CMK (cell line): ENCODE measurements at places on chromosomes 13 and 19.
A peak's percentile ranks its signal among the peaks of the same experiment; 100 is the strongest.

DNA sequence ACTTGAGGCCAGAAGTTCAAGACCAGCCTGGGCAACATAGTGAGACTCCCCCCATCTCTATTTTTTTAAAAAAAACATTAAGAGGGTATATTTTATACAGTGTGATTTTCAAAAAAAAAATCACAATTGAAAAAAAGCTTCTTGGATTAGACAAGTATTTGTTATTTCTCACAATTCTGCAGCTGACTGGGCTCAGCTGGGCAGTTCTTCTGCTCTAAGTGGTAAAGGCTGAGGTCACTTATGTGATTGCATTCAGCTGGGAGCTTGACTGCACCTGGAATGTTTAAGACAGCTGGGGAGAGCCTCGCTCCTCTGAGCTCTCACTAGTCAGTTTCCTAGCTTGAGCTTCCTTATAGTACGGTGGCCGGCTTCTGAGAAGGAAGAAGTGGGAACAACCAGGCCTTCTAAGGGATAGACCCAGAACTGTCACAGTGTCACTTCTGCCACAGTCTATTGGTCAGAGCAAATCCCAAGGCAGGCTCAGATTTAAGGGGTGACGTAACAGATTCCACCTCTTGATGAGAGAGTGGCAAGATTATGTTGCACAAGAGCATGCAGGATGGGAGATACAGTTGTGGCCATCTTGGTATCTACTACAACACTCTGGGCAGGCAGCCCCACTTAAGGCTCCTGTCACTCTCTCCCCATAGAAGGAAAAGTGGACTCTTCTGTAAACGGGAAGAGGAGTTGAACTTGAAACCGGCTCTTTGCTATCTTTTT, 19.7 kb upstream of the IRGC start:
- no peak for DNase-seq

DNA sequence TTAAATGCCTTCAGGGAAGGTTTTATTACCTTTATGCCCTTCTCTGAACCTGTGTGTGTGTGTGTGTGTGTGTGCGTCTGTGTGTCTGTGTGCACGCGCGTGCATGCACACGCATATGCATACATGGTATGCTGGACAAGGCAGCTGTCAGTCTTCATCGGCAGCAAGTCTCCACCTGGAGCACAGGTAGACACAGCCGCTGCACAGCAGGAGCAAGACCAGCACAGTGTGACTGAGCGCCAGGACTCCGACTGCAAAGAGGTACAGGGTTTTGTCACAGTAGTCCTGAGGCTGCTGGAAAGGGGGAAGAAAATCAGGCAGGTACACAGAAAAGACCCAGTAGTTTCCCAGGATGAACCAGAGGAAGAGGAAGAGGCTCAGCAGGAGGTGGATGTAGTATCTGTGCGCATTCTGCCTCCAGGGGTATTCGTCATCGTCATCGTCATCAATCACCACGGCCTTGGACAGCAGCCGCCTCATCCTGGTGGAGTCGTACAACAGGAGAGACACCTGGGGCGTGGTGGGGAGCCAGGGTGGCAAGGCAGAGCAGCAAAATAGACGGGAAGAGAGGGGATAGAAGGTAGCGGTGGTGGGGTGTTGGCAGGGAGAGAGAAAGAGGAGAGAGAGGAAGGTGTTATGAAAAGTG, 12.8 kb upstream of the DHRS12 start:
- DNase-seq = no peak

DNA sequence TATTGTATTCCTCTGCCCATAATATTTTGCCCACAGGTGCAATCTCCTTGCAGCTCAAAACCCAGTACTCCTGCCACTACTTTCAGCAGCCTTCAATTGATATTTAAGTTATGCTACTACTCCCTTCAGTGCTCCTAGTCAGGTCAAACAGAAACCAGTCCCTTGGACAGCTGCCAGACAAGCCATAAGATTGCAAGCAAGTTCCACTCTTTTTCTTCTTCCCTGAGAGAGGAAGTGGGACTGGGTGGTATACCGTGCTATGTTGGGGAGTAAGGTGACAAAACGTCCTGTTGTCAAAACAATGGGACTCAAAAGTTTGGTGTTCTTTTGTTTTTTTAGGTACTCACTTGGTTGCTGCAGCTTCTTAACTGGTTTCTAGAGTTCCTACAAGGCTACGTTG, 63.1 kb upstream of the FRY start:
- no peak for DNase-seq

DNA sequence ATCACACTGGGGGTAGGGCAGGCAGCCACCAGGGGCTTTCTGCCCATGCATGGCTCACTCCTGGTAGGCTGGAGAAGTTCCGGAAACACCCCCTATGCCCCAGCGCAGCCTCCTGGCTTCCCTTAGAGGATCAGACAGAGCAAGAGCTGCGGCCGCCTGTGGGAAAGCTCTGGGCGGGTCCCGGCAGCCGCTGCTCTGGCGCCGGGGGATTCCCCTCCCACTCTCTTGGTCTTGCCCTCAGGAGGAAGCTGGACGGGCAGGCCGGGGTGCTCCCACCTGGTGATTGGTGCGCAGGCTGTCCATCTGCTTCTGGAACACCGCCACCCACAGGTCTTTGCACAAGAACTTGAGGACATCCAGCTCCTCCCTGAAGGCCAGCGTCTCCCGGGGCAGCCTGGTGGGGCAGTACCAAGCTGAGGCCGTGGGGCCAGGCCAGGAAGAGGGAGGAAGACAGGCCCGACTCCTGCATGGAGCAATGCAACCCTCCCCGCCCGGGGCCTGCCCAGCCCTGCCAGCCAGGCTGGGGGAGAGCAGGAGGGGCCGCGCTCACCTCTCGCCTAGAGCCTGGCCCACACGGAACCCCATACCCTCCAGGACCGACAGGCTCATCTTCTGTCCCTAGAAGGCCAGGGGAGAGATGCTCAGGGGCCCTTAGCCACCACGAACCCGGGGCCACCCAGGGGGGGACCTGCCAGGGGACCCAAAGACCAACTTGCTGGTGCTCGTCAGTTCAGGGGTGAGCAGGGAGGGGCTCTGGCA, 4.0 kb upstream of the NKPD1 start:
- peak; percentile 96 for DNase-seq

GRCh38 chr13:27775943-27776342, 16.3 kb upstream of the GSX1 start:
- no peak for DNase-seq

DNA sequence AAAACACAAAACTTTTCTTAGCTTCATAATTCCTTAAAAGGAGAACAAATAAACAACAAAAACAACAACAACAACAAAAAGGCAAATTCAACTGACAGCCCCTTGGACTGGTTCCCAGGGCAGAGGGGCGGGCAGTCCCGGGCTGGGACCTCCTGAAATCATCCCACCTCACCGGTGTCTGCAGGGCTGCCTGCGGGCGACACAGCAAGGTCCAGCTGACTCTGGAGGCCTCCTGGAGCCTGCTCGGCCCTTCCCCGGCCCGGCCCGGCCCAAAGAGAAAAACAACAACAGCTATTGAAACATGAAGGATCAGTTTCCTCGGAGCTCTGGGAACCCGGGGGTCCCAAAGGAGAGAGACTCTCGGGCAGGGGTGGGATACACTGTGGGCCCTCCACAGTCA, 5.0 kb upstream of the ISYNA1 start:
- no peak for DNase-seq

DNA sequence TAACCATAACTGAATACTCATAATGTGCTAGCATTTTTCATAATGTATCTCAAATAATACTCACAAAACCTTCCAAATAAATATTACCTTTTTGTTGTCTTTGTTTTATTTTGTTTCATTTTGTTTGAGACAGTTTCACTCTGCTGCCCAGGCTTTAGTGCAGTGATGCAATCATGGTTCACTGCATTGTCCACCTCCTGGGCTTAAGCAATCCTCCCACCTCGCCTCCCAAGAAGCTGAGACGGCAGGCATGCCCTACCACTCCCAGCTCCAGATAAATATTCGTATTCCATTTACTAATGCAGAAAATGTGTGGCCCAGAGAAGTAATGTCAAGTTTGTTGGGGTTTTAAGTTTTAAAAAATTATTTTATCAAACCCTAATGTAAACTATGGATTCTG, 739.1 kb downstream of the GPC5 start:
- DNase-seq = no peak

- no peak for DNase-seq
These were observed 286.6 kb downstream of the COG6 start for GRCh38 chr13:39941911-39942551.

DNA sequence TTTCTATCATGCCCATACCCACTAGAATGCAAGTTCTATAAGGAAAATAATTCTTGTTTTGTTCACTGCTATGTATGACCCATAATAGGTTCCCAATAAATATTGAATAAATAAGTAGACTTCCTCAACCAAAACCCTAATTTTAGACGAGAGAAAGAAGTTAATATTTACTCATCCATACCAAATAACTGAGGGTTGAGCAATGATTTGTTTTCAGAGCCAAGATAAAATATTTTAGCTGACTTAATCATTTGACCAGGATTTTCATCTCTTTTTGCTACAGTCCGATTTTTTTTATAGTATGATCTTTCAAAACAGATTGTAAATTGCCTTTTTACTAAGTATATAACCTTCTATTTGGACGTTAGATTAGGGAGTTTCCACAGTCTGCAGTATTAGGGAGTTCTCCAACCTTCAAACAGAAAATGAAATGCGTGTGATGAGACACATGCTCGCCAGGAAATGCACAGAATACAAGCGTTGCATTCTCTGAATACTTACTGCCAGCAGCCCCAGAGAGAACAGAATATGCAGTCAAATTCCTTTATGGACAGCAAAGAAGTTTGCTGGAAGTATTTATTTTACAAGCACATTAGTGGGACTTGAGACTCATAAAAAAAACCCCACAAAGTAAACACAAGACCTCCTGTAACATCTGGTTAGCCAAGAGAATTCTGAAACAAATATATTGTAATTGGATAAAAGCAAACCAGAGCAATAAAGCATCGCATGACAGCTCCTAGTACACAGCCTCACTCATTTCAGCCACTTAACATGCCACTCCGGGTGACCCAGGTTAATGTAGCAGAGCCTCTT, 230.0 kb downstream of the MYO16 start:
- DNase-seq = no peak

DNA sequence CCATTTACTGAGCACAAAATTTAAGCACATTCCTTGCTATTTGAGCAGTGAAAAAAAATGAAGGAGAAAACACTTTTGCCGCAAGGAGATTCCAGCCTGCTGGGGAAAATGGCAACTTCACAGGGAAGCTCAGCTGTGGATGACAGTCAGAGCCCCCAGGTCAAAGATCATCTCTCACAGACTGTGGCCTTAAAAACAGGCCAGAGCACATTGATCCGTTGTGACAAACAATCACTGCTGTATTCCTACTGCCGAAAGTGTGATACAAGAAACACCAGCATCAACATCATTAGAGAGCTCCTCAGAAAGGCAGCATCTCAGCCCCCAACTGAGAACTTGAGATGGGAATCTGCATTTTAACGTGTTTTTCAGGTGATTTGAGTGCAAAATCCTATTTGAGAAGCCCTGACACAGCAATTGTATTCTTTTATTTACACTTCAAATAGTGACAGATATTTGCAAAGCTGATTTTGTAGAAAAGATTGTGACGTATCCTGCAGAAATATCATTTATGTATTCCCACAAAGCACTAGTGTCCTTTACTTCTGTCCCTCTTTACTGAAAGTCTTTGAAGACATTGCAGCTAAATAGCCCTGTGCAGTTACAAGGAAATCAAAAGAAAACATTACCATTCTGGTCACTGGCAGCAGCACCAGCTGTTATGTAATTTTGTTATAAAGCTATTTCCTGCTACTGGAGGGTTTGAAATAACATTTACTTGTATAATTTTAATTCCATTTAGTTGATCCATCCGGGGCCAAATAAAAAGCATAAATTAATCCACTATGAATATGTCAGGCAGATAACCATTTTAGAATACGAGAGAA, 652.0 kb downstream of the LIG4 start:
- DNase-seq = no peak

DNA sequence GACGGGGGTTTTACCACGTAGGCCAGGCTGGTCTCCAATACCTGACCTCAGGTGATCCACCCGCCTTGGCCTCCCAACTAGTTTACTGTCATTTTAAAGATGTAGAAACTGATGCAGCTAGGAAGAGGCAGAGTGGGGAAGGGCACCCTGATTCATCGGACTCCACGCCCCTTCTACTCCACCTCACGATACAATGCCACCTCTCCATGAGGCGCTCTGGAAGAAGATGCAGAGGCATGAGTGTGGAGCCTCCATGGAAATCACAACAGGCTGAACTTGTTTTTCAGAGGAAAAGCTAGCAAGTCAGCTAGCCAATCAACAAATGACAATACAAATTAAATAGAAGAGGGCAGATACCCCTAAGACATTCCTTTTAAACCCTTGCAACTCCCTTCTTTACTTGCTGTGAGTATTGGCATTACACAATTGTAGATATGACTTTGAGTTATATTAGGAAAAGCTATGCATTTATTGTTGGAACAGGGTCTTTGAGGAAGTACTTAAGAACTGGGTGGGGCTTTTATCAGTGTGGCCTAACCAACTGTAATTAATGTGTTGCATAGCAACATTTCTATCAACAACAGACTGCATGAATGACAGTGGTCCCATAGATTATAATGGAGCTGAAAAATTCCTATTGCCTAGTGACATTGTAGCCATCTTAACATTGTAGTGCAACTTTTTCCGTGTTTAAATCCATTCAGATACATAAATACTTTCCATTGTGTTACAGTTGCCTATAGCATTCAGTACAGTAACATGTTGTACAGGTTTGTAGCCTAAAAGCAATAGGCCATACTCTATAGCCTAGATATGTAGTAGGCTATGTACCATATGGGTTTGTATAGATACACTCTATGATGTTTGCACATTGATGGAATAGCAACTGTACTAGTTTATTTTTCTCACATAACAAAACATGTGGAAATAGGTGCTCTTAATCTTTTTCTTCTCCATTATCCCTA, 17.6 kb downstream of the WDFY2 start:
- no peak for DNase-seq

GRCh38 chr13:49586717-49587116, 1.4 kb upstream of the RCBTB1 start:
- DNase-seq = no peak

DNA sequence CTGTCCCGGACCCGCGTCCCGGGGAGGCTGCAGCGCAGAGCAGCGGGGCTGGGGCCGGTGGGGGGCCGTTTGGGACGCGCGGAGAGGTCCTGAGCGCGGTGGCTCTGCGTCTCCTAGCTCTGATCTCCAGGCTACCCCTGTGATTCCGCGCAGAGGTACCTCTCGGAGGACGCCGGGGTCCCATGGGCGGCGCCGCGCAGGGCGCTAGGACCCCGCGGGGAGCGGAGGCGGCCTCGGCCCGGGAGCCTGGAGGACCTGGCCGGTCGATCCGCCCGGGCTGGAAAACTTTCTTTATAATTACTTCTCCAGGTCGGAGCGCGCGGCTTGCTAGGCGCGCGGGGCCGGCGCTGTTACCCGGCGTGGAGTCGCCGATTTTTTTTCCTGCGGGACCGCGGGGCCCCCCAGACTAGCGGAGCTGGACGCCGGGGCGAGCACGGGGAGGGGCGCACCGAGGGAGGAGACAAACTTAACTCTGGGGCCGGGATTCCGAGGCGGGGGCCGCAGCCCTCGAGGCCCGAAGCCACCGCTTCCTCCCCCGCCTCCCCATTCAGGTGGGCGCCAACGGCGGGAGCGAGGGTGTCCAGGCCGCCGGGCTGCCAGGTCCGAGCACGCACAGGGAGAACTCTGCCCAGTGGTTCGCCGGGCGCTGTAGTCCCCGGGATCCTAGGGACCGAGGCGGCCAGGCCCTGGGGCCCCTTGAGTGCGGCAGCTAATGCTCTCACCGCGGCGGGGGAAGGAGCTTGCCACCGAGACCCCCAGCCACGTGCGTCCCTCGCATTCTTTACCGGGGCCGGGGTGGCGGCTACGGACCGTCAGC, 848 bp upstream of the CEBPA start:
- DNase-seq = no peak
